ENCODE measurements at places on chromosomes 12 and 14. TPM values are rescaled to one million over a fixed set of nuclear protein-coding genes. Genes with fewer than 3 reads are reported as not detected.

CAPZA3 gene
- not detected for total RNA-seq

MSI1 gene
- total RNA-seq = 0.58 TPM

CLEC6A gene
- not detected for total RNA-seq

PROX2 gene
- not detected for total RNA-seq

CREBL2 gene
- total RNA-seq = 44.0 TPM

SERPINA1 gene
- total RNA-seq = 41.6 TPM

EXOC3L4 gene
- 2.0 TPM for total RNA-seq

RBP5 gene
- 1.1 TPM for total RNA-seq

SERPINA10 gene
- not detected for total RNA-seq

PRKCH gene
- total RNA-seq = 43.0 TPM

TTC9 gene
- total RNA-seq = 0.51 TPM

TEX22 gene
- total RNA-seq = not detected

PLXNC1 gene
- 8.9 TPM for total RNA-seq

TRIM9 gene
- total RNA-seq = 1.3 TPM

CLEC14A gene
- 35.6 TPM for total RNA-seq

SLCO1C1 gene
- 0.55 TPM for total RNA-seq

C12orf50 gene
- total RNA-seq = 0.13 TPM

ADAMTS20 gene
- not detected for total RNA-seq

KRT78 gene
- total RNA-seq = not detected

ANHX gene
- not detected for total RNA-seq

ADSS1 gene
- 5.2 TPM for total RNA-seq

MARS1 gene
- 145 TPM for total RNA-seq

POTEM gene
- total RNA-seq = not detected

DPPA3 gene
- not detected for total RNA-seq

Measured in mesenteric fat pad (tissue), 1 donor.